ENCODE measurements at places on chromosomes 7 and 10.

GRCh38 chr10:24908793-24909423 is 43.5 kb downstream of the PRTFDC1 start:
- H3K27me3 ChIP-seq: no peaks in the 10 kb centered on the region
- no peak overlapping the region for H3K27ac ChIP-seq
- peaks cover 26% of the 10 kb centered on the region for H3K4me1 ChIP-seq

DNA sequence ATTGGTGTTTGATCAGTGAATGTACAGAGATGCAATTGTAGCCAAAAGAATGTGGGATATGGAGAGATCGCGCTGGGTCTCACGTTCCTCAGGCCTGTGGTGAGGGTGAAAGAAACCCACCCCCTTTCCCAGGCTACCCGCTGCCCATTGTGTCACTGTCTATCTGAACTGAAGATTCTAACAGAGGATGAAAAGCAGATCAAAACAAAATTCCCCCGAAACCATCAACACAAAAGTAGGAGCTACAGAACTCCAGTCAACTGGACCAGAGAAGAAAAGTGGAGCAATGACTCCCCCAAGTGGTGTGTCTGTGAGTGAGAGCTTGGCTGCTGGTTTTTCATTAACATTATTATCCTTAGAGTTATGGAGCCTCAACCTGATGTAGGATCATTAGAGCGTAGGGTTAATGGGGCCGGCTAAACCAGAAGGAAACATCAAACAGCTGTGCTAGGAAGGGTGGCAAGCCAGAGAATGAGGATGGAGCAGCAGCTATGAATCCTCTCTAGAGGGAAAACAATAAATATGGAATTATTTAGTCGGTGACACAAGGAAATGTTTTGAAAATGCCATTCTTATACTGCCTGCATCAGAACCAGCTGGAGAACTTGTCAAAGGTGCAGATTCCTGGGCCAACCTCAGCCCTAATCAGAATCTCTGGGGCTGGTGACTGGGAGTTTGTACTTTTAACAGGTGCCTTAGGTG is 38.3 kb downstream of the AKR1B1 start:
- no peak overlapping the region for H3K4me3 ChIP-seq
- H3K4me1 ChIP-seq: no peaks in the 10 kb centered on the region
- no peaks in the 10 kb centered on the region for H3K36me3 ChIP-seq
- DNase-seq: no peak
- H3K27me3 ChIP-seq: no peaks in the 10 kb centered on the region
- no peak overlapping the region for H3K27ac ChIP-seq

DNA sequence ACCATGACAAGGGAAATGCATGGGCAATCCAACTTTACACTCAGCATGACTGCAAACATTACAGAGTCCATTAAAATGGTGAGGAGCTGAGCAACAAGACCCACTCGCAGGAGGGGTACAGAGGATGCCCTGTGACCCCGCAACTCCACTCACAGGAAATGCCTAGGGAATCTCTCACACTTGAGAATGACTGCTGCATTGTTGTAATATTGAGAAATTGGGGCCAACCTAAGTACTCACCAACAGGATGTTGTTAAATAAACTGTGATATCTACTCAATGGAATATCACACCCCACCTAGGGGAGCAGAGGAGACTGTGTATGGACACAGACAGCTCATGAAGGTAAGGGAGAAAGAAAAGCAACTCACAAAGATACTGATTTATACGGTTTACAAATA is 53.4 kb upstream of the CAMK2B start:
- H3K27me3 ChIP-seq: no peaks in the 10 kb centered on the region
- no peak overlapping the region for H3K27ac ChIP-seq
- H3K4me3 ChIP-seq: no peak overlapping the region
- no peaks in the 10 kb centered on the region for H3K36me3 ChIP-seq
- no peak for DNase-seq

DNA sequence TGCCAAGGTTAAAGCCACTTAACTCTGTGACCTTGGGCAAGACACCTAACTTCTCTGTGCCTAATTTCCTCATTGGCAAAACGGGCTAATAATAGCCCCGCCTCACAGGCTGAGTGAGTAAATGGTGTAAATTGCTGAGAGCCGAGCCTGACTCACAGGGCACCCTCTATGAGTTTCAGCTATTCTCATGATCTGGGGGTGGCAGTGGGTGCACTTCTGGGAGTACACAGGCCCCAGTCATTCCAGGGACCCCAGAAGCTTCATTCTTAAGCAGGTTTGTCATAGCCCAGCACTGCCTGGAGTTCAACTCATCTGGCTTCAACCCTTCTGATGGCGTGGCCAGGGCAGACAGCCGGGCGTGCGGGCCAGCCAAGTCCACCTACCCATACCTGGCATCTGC is 137.2 kb downstream of the GRID1 start:
- no peak for DNase-seq
- no peaks in the 10 kb centered on the region for H3K36me3 ChIP-seq
- H3K27ac ChIP-seq: no peak overlapping the region
- H3K4me1 ChIP-seq: no peaks in the 10 kb centered on the region

- H3K4me3 ChIP-seq: no peak overlapping the region
- no peak overlapping the region for H3K27ac ChIP-seq
- no peaks in the 10 kb centered on the region for H3K27me3 ChIP-seq
- peak; percentile 30 for DNase-seq
Measured at GRCh38 chr7:104231054-104232046, 23.5 kb upstream of the ORC5 start.

Measured in adrenal gland (tissue), 19 donors.